ENCODE measurements at places on chromosomes 2 and 18. TPM values are rescaled to one million over a fixed set of nuclear protein-coding genes. Genes with fewer than 3 reads are reported as not detected.

Gene TEX44
- total RNA-seq = 0.48 TPM

Gene ALPI
- total RNA-seq = 2.9 TPM

Gene TMEM247
- total RNA-seq = not detected

Gene GPR17
- 0.48 TPM for total RNA-seq

Data from umbilical cord (tissue), 2 donors.